ENCODE measurements at places on chromosomes 4 and X.
A peak's percentile ranks its signal among the peaks of the same experiment; 100 is the strongest.

GRCh38 chr4:120018786-120019185, 47.9 kb downstream of the MAD2L1 start:
- DNase-seq, result no peak

GRCh38 chr4:101439926-101440325, 92.6 kb upstream of the PPP3CA start:
- no peak for DNase-seq

DNA sequence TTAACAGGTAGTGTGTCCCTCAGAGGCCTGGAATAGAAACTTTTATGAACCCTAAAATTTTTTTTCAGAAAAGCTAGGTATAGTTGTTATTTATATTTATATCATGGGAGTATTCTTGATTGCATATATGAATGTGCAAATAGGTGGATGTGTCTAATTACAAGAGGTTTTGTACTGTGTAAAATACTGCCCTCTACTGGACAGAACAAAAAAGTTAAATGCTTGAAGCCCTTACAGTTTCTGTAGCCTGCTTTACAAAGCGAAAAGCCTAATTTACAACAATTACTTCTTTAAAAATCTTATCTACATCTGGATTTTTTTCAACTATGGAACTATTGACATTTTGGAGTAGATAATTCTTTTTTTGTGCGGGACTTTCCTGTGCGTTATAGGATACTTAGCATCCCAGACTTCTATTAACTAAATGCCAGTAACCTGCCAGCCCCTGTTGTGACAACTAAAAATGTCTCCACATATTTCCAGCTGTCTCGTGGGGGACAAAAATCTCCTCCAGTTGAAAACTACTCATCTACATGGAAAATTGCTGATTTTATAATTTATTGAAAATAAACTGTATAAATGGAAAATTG, 35.1 kb downstream of the ENPEP start:
- DNase-seq, result peak; percentile 12

DNA sequence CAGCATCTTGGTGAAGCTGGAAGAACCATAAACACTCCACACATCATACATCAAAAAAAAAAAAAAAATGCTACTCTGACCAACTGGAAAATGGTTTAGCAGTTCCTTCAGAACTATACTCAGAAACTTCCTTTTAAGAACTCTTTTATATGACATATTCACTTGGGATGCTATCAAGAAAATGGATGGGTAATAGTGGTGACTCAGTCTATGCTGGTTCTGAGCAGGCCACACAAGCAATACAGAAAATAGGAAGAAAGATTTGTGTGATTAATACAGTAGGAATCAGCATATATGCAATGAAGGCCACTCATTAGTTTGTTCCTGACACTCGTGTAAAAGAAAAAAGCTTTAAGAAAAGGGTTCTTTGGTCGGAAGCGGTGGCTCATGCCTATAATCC, 123.5 kb upstream of the FAT4 start:
- DNase-seq, result no peak

DNA sequence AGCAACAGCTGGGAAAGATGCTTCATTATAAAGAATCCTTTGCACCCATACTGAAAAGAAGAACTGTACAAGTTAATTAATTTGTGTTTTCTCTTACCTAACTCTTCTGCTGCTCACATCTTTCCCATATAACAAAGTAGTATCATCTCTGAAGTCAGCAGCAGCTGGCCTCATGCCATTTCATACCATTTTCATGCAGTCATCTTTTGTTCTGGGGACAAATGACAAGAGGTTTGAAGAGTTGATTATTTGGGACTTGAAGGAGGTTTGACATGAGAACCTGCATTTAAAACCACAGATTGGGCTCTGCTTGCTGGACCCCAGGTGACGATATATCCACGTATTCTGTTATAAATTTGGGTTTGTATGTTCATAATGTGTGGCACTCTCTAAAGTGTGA, 430.3 kb downstream of the SPRY1 start:
- DNase-seq, result no peak

DNA sequence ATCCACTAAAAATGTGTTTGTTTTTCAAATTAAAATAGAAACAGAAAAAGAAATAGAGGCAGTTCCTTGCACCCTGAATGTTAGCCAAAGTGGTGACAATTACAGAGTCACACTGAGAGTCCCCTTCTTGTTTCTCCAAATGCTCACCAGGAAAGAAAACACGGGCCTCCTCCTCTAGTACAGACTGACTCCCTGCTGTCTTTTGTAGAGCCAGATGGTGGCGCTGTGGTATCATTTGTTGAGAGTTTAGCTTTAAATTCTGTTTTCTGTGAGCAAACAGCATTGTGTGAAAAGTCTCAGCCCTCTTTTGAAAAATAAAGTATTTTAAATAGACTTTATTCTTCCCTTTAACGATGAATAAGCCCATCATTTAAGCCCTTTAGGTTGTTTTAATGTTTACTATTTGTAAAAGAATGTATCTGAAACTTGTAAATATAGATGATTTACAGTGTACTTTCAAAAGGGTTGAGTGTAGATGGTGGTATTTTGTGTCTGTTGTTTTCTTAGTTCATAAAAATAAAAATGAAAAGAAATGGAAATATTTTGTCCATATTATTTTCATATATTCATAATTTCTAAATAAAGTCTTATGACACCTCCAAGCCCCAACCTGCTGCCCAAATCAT, 36.9 kb upstream of the ATOH1 start:
- DNase-seq, result no peak

DNA sequence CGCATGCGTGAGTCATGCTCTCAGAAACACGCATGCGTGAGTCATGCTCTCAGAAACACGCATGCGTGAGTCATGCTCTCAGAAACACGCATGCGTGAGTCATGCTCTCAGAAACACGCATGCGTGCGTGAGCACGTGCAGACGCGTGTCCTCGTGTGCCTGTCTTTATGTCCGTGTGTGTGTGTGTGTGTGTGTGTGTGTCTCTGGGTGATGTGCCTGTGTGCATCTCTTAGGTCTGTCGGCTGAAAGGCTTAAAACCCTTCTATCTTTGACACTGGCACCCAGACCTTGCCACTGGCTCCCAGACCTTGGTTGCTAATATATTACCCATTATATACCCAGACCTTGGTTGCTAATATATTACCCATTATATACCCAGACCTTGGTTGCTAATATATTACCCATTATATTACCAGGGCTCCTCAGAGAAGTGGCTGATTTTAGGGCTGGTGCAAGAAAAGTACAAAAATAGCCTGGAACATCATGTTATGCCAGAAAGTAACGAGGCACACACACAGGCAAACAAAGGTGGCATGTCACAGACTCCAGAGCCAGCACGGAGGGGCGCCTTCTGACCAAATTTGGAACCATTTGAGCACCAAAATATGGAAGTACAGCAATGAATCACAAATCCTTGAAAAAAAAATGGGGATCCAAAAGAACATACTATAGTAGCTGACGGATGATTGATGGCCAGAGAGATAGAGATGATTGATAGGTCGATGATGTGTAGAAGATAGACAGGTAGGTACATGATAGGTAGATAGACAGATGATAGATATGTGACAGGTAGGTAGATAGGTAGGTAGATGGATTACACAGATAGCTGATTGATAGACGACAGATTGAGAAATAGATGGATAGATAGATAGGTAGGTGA, 19.2 kb upstream of the ADRA2C start:
- DNase-seq, result no peak

DNA sequence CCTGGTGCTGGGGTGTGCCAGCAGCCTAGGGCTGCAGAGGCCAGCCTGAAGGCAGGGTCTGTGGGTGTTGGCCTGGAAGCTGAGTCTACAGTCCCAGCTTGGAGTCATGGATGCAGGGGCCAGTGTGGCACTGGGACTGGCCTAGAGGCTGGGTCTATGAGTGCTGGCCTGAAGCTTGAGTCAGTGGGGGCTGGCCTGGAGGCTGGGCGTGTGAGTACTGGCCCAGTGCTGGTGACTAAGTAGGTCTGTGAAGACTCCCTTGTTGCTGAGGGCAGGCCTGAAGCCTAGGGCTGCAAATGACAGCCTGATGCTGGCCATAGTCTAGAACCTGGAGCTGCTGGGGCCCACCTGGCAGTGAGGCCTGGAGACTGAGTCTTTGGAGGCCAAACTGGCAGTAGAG, 31.3 kb upstream of the ALG13 start:
- no peak for DNase-seq

- no peak for DNase-seq
Measured at GRCh38 chrX:24149351-24150050, at the start of gene ZFX. ZFX (plus strand) TSS chrX:24149729; CDS start chrX:24172743, 23,014 bp downstream.

DNA sequence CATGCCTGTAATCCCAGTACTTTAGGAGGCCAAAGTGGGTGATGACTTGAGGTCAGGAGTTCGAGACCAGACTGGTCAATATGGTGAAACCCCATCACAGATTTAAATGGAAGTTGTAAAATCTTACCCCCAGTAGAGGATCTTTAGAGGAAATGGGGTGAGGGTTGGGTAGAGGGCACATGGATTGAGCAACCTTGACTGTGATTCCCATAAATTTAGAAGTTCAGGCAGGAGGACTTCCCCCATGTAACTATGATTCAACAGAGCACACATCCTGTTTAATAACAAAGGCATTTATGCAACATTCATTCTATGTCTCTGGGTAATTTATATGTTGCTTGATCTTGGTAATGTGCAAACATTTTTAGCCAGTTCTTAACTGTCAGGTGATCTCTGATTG, 143.1 kb downstream of the RBM47 start:
- no peak for DNase-seq

GRCh38 chrX:1355131-1356046, 18.8 kb downstream of the IL3RA start:
- DNase-seq, result no peak

- DNase-seq, result no peak
Measured at GRCh38 chr4:96247096-96247495, 407.2 kb downstream of the PDHA2 start.

DNA sequence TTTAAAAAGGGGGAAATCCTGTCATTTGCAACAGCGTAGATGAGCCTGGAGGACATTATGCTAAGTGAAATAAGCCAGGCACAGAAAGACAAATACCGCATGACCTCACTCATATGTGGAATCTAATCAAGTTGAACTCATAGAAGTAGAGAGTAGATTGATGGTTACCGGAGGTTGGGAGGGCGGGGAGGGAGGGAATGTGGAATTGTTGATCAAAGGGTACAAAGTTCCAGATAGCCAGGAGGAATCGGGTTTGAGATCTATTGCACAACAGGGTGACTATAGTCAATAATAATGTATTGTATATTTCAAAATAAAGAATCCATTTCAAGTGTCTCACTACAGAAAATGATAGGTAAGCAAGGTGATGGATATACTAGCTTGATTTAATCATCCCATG, 393.2 kb downstream of the BCOR start:
- DNase-seq, result no peak

GRCh38 chr4:139951021-139951420, 203.0 kb downstream of the MAML3 start:
- no peak for DNase-seq

Measured in NCI-H1436 treated with DMSO at 0.1 percent for 48 hours (cell line).